Mesendoderm (in vitro differentiated cells): ENCODE measurements at places on chromosomes 12 and 14.

DNA sequence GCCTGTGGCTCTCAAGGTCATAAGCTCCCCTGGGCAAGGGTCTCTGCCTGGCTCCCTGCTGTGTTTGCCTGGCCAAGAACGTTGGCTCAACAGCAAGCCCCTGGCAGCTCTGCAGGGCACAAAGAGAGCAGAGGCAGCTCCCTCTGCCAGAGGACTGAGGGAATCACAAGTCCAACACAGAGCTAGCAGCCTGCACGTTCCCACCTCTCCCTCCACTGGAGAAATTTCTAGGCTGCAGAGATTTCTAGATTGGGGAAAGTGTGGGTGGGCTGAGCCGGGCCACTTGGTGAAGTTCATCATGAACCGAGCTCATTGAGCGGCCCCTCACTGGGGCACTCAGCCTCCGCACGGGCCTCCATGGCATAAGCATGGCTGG is 19.8 kb downstream of the ZFYVE21 start:
- DNase-seq = no peak

DNA sequence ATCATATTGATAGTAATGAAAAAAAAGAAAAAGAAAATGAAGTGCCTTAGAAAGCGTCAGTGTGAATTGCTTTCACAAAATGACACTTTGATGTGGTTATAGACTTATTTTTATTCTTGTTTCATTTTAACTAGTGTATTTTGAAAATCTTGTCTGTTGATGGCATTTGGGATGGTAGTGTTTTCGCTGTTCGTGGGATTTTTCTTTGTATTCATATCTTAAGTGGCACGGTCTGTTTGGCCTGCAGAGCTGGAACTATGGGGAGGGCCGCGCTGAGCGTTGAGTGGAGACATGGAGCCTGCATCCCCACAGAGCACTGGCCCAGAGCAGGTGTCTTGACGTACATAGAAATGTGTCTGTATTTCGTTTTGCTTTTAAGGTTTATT is 61.6 kb downstream of the WDR20 start:
- no peak for DNase-seq

DNA sequence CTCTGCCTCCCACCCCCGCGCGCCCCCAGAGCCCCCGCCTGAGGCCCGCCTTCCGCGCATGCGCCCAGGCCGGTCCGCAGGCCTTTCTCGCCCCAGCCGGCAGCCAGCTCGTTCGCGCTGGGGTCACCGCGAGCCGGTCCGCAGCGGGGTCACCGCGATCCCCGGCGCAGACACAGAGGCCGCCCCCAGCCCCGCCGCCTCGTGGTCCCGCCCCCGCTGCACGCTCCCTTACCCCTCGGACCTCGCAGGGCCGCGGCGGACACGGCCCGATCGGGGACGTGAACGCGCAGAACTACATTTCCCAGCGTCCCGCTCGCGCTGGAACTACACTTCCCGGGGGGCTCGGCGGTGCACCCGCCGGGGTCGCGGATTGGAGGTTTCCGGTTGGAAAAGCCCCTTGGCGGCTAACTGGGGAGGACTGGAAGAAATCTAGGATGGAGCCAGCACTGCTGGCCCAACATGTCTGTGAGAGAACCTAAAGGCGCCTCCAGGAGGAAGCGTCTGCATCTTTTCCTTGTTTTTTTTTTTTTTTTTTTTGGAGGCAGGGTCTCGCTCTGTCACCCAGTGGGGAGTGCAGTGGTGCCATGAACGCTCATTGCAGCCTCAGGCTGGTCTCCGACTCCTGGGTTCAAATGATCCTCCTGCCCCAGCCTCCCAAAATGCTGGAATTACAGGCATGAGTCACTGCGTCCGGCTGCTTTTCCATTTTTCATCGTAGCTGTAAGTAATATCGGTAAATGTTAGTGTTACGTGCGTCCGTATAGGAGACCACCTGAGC is at the start of gene ZNF605:
ZNF605 (minus strand) TSS at position 296 of the 778 bp plus-strand sequence. CDS start 10,671 bp downstream, outside the sequence.
- peak; percentile 96 for DNase-seq

- DNase-seq = peak; percentile 43
These were observed 41.8 kb downstream of the CORO1C start for GRCh38 chr12:108689314-108690190.

- no peak for DNase-seq
These were observed 786 bp upstream of the TSFM start for GRCh38 chr12:57781801-57782200.

GRCh38 chr12:91316907-91317269 is 134.3 kb upstream of the DCN start:
- no peak for DNase-seq
